ENCODE measurements at places on chromosomes 7 and 10.

GRCh38 chr7:143131781-143132180 lies at the start of gene PIP:
TSS of gene PIP (plus strand) at chr7:143132077. CDS start at chr7:143132117, 40 bp downstream.
- DNase-seq, result no peak

- no peak for DNase-seq
These were observed 608.9 kb downstream of the CNTNAP2 start for GRCh38 chr7:146725520-146725919.

DNA sequence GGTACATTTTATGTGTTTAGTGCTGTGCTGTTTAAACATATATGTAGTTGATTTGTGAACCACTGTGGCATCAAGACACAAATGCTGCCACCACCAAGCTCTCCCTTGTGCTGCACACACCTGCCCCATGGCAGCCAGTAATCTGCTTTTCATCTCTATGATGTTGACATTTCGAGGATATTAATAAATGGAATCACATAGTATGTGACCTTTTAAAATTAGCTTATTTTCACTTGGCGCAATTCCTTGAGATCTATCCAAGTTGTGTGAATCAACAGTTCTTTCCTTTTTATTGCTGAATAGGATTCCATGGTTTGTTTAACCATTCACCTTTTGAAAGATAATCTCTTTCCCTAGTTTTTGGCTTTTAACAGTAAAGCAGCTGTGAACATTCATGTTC lies 73.1 kb downstream of the BMPR1A start:
- no peak for DNase-seq

GRCh38 chr7:42143711-42144600 lies 93.1 kb downstream of the GLI3 start:
- no peak for DNase-seq

DNA sequence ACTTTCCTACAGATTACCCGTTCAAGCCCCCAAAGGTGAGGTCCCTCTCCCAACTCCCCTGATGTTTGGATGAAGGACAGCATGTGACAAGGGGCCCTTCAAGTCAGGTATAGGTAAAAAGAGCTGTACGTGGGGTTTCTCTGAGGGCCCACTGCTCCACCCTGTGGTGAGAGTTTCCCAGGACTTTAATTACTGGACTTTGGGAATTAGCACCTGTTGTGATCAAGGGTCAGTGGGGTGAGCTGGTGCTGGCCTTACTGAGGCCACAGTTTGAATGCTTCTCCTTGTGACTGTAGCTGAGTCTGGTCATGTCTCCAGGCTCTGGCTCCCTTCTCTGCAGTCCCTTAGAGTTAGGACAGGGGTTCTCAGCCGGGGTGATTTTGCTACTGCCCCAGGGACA lies 16.8 kb downstream of the UBE2D4 start:
- DNase-seq, result peak; percentile 16

- no peak for DNase-seq
These were observed 92.3 kb downstream of the TNS3 start for GRCh38 chr7:47489624-47490023.

GRCh38 chr7:147436718-147437117 lies 1153.8 kb upstream of the C7orf33 start:
- no peak for DNase-seq

DNA sequence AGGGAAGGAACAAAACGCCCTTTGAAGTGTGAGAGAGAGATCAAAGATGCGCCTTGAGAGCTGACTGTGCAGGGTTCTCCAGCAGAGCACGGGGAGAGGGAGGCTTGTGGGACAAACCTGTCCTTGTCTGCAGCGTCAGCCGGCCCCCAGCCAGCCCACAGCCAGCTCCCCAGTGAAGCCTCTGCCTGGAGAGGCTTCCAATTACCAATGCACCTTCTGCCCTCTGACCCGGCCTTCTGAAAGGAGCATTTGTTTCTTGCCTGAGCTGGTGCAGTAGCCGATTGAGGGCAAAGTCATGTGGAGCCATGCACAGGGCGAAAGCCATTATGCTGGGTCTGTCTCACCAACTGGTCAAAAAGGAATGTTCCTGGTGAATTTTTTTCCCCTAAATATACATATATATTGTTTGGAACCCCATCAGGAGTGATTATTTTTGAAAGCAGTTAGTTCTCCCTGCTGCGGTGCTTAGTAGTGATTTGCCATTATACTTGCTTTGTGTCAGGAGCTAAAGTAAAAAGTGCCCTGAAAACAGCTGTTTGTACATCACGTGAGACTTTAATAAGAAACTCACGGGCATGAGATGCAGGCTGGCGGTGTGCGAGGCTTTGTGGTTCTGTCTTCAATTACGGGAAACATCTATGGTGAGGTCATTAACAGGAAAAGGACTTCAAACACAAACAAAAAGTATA lies 268.6 kb downstream of the KLF6 start:
- no peak for DNase-seq

- no peak for DNase-seq
These were observed 17.8 kb upstream of the TBRG4 start for GRCh38 chr7:45129181-45129800.

DNA sequence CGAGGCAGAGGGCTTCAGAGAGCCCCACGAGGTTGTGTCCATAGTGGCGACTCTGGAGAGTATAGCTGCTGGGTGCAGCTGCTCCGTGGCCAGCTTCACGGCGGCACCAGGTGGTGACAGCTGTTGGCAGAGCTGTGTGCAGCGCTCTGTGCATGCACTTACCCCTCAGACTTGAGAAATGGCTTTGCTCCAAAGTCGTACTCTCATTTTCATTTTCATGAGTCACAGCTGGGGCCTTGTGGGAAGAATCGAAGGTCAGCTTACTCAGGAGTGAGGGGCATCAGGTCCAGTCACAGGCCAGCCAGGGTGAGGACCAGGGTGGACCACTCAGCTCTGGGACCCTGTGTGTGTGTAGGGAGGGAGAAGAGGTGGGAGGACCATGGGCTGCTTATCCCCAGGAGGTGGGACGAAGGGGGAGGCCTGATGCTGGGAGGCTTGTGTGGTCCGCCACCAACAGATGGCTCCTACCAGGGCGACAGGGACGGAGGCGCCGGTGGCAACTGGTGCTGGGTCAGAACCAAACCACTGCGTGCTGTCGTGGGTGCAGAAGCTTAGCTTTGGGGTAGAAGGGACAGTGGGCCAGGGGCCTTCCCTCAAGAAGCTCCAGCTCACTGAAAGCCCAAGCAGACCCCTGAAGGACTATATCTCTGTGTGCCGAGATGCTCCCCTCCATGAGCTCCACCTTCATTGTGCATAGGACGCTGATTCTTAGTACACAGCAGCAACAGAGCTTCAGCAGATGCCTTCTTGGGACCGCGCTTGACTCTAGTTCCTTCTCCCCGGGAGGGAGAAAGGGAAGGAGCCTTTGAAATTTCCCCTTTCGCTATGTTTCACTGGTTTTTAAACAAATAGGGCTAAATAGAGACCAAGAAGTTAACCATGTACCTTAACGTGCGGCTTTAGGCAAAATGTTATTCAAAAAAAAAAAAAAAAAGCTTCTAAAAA lies 225.0 kb downstream of the CELF2 start:
- DNase-seq, result peak; percentile 5

DNA sequence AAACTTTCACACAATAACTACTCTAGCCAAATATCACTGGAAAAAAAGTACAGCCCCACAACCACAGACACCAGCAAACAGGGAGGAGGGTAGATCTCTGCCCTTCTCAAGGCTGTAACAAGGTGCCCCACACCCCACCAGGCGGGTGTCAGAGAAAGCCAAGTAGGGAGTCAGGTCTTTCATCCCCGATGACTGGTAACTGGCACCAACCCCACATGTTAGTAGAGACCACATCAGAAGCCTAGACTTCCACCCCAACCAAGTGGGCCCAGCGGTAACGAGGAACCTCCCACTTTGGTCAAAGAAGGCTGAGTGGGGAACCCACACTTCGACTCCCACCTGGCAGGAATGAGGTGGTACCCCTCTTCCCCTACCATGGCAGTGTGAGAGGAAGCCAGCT lies 16.4 kb upstream of the RUFY2 start:
- DNase-seq, result no peak

GRCh38 chr7:868189-868486 lies 8.2 kb upstream of the GET4 start:
- no peak for DNase-seq

- no peak for DNase-seq
These were observed 7.3 kb downstream of the AGFG2 start for GRCh38 chr7:100546129-100546925.

GRCh38 chr10:126286256-126286780 lies 102.0 kb downstream of the ADAM12 start:
- DNase-seq, result no peak

- DNase-seq, result peak; percentile 99
These were observed 43.2 kb upstream of the FAM133B start for GRCh38 chr7:92633211-92633906.

- DNase-seq, result no peak
These were observed 171.4 kb downstream of the PTN start for GRCh38 chr7:137172105-137172590.

GRCh38 chr10:86974484-86974883 lies 6.2 kb downstream of the ADIRF start:
- DNase-seq, result no peak

- no peak for DNase-seq
These were observed 12.1 kb upstream of the DLX6 start for GRCh38 chr7:96993094-96993865.

- no peak for DNase-seq
These were observed 110.2 kb downstream of the SEM1 start for GRCh38 chr7:96599288-96599936.

- no peak for DNase-seq
These were observed 14.4 kb downstream of the STK32C start for GRCh38 chr10:132293201-132293812.

DNA sequence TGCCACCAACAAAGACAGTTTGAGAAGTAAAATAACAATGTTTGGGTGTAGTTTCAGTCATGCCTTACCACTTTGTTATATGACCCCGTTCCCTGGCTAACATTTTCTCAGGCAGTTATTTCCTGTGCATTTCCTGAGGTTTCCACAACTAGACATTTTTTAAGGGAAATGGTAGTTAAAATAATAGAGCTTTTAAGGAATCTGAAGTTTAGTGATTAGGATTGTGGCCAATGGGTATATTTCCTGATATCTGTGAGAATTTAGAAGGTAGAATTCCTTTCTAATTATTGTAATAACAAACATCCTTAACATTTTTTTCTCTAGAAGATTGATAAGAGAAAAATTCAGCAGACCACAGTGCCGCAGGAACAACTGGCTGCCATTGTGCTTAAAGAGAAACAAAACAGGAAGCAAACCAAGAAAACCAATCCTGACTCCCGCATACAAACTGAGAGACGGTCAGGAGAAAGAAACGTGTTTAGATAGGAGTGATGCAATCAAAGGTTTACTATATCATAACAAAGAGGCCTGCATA lies 193.6 kb downstream of the MBL2 start:
- peak; percentile 49 for DNase-seq

GRCh38 chr7:21656081-21656480 lies 113.2 kb downstream of the DNAH11 start:
- no peak for DNase-seq

- DNase-seq, result no peak
These were observed 13.7 kb upstream of the DNTT start for GRCh38 chr10:96290368-96291133.

DNA sequence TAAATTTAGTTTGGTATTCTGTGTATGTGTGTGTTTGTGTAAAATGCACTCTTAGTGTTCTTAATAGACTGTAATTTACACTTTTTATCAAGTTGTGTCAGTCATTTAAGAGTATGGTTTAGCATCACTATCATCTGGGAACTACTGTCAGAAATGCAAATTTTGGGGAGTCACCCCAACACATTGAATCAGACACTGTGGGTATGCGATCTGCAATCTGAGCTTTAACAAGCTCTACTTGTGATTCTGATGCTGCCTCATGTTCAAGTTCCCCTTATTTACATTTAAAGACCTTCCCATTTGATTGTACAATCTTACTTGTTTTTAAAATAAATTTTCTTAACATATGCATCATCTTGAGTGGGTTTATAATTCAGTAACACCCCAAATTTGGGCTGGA lies 218.1 kb upstream of the FOXP2 start:
- DNase-seq, result no peak

DNA sequence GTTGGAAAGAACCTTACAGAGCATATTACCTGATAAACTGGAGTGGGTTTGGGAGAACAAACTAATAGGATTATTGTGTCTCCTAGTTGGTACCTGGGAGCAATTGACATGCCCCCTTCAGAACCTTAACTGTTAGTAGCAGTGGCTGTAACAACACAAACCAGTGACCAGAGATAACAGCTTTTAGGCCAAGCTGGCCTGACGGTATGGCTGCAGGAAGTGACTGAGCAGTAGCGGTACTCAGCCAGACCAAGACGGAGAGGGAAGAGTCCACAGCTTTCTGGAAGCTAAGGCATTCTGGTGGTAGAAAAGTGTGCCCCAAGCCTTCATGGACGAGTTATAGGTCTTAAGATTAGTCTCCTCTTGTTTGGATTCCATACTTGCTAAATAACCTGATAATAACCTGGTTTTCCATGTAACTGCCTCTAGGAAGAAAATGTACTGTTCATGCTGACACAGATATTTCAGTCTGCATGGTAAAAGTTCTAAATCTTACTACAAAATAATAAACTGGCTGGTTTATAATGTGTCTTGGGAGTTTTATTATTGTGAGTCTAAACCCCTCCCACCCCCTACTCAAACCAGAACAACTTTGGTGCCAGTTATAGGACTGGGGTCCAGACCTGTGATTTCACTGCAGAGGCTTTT lies 11.3 kb downstream of the NOLC1 start:
- no peak for DNase-seq

DNA sequence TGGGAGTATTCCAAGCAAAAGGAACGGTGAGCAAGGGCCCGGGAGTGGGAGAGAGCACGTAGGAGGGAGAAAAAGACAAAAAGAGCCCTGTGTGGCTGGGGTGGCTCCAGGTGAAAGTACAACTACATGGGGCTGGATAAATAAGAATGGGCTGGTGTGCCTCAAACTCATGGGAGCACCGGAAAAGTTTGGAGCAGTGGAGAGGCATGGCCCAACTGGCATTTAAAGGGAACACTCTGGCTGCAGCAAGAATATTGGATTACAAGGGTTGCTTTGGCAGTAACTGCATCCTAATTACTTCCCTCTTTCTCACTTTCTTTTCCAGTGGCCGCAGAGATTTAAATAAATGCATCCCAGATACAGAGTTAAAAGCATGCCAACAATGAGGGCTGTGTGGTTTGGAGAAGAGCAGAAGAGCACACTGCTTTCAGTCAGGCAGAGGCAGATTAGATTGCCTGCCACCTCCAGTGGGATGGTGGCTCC lies 39.1 kb upstream of the HERPUD2 start:
- no peak for DNase-seq

- DNase-seq, result no peak
These were observed 9.7 kb upstream of the MSMB start for GRCh38 chr10:46055771-46056170.

GRCh38 chr10:96090463-96090800 lies 39.7 kb upstream of the ZNF518A start:
- DNase-seq, result no peak

- DNase-seq, result no peak
These were observed 38.5 kb downstream of the CABCOCO1 start for GRCh38 chr10:61701055-61701705.
